ENCODE measurements at places on chromosomes 13 and 19.

GRCh38 chr19:41427647-41428480, 690 bp upstream of the B3GNT8 start:
- DNase-seq, result no peak

GRCh38 chr19:43618921-43619261, 538 bp downstream of the ZNF428 start:
- DNase-seq, result no peak

DNA sequence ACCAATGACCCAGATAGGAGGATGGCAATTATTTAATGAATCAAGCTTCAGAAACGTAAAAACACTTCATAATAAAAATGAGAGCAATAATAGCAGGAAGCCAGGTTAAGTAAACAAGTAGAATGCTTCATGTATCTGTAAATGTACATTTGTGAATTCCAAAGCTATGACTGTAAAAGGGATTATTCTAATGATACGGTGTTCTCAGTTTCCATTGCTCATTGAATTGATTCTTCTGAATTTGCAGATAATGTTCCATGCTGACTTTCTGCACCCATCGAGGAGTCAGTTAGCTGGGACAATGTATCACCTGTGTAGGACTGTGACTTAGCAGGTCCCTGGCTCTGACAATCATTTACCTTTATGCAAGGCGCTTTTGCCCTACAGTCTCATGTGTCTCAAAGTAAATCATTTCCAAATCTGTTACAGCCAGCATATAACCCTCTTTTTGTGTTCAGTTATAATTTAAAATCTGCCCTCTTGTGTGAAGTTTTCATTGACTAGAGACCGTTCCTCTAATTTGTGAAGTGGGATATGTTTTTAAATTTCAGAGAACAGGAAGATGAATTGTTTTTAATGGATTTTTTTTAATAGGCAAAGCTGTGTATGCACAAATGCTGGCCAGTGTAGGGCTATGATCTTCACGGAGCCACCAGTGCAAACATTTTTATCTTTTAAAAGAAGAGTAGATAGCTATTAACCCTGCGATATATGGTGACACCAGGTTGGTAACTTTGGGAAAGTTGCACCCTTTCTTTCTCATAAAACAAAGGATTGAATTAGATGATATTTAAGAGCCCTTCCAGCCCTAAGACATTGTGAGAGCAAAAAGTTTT, 267.1 kb downstream of the KLF5 start:
- no peak for DNase-seq

- DNase-seq, result no peak
Measured at GRCh38 chr13:101512650-101513049, 60.2 kb downstream of the ITGBL1 start.

- no peak for DNase-seq
Measured at GRCh38 chr19:2814426-2814825, 5.2 kb upstream of the ZNF554 start.

GRCh38 chr13:110324026-110324749, 17.1 kb downstream of the COL4A2 start:
- DNase-seq, result no peak

- DNase-seq, result no peak
Measured at GRCh38 chr13:97600458-97601075, 166.6 kb downstream of the RAP2A start.

GRCh38 chr13:44086389-44086788, 206.7 kb downstream of the LACC1 start:
- DNase-seq, result no peak

DNA sequence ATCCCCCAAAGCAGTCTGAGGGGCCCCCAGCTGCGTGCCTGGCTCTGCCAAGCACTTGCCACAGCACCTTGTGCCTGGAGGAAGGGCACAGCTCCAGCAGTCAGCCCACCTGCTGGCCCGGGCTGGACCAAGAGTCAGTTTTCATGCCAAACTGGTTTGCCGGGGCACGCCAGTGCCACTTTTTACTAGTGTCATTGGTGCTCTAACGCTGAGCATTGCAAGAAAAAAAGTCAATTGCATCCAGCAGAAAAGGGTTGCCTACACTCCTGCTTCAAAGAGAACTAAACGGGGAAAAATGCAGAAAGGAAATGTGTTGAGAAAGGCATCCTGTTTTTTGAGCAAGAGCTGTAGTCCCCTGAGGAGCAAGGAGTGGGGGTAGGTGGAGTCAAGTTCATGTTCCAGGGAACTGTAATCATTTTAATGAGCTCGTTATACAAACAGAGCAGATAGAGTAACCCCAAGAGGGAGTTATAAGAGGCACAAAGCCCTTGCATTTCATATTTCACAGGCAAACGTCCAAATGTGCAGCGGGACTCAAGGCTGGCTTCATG, 68.4 kb downstream of the F2RL3 start:
- DNase-seq, result no peak

GRCh38 chr13:65763811-65764210, 1466.3 kb downstream of the PCDH9 start:
- DNase-seq, result no peak

GRCh38 chr13:113666329-113666670, 719 bp upstream of the GRK1 start:
- DNase-seq, result no peak

- no peak for DNase-seq
Measured at GRCh38 chr19:21824679-21825078, 11.3 kb downstream of the ZNF43 start.

- no peak for DNase-seq
Measured at GRCh38 chr13:103282571-103283450, 216.6 kb upstream of the SLC10A2 start.

- DNase-seq, result no peak
Measured at GRCh38 chr19:29771708-29772414, 39.9 kb upstream of the CCNE1 start.

GRCh38 chr13:45231722-45232121, 30.9 kb upstream of the KCTD4 start:
- no peak for DNase-seq

DNA sequence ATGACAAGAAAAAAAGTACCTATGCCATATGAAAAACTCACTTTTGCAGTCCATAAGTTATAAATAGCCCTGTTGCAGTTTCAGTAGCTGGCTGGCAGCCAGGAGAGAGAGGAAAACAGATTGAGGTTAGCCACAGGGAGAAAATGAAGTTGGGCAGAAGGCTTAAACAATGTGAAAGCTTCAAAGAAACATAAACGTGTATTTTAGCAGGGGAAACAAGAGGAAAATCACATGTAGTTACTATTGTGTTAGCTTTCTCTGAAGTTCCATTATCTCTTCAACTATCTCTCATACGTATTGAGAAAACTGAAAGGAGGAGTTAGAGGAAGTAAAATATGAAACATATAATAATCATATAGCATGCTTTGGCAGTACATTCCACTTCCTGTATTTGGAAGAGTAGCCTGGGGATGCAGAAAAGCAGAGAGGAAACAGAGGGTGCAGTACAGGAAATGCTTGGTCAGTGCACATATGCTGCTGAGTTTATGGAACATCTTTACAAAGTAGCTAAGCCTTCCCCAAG, 1551.1 kb downstream of the EFNB2 start:
- no peak for DNase-seq

DNA sequence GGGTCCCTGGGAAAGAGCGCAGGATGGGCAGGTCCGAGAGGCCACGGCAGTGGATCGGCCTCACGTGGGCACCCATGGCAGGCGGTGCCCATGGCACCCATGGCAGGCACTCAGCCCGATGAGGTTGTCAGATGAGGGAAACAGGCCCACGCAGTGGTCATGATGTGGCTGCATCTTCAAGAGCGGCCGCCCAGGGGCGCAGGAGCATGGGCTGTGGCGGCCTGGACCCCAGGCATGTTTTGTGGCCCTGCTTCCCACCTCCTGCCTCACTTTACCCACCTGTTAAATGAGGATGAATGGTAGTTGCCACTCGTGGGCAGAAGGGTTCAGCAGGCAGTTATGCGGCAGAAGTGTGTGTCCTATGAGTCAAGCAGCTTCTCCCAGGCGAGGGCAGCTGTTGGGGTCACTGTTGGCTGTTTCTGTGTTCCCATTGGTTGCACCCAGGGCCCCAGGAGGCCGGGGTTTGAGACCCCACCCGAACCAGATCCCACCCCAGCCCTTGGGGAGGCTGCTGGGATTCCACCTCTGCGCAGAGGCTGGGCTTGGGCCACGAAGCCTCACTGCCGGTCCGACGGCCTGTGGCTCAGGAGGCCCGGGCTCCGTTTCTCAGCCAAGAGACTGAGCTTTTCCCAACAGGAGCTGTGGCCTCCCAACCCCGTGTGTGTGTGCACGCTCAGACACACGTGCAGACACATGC, 30.0 kb downstream of the CSNK1G2 start:
- DNase-seq, result no peak

- no peak for DNase-seq
Measured at GRCh38 chr19:9139609-9140158, 513 bp upstream of the ZNF317 start.

DNA sequence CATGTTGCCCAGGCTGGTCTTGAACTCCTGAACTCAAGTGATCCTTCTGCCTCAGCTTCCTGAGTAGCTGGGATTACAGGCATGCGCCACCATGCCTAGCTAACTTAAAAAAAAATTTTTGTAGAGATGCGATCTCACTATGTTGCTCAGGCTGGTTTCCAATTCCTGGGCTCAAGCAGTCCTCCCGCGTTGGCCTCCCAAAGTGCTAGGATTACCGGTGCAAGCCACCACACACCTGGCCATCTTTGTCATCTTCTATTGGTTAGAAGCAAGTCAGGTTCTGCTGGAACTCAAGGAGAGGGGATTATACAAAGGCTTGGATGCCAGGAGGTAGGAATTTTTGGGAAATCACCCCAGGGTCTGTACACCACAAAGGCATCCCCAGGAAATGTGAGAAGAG, 25.2 kb downstream of the TNFSF14 start:
- DNase-seq, result no peak

- no peak for DNase-seq
Measured at GRCh38 chr13:60501236-60501635, 104.2 kb downstream of the TDRD3 start.

GRCh38 chr19:50065938-50066337, 40.1 kb downstream of the ZNF473 start:
- no peak for DNase-seq

DNA sequence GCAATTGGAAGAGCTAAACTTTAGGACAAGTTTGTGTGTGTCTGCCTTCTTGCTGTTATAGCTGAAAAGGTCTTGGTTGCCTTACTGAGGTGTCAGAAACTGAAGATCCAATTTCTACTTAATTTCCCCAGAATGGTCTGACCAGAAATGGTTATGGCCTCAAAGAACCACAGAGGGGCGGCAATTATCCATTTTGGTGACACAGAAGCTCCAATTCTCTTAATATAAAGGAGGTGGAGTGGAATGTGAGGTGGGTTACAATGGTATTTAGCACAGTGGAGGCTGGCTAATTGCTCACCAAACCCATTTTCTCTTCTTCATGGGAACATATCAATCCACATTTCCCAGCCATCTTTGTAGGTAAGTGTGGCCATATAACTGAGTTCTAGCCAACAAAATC, 1157.2 kb downstream of the OLFM4 start:
- DNase-seq, result no peak

- no peak for DNase-seq
Measured at GRCh38 chr13:44416301-44416700, 42.7 kb downstream of the SERP2 start.

- DNase-seq, result no peak
Measured at GRCh38 chr19:7078008-7078407, 8.5 kb downstream of the ZNF557 start.

DNA sequence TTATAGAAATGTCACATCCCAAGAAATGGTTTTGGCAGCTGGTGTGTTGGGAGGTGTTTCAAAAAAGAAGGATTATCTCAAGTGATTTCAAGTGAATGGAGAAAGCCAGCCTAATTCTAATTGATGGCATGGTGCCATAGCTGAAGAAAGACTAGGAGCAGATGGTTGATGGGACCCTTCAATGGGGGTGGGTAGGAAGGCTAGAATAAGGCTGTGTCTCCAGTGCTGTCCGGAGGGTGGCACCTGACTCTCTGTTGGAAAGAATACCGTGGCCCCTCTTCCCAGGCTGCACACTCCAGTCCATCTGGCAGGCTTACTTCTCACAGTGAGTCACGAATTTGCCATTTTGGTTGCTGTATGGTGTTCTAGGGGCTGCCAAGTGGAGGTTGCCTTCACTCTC, 51.0 kb upstream of the GPR12 start:
- no peak for DNase-seq

DNA sequence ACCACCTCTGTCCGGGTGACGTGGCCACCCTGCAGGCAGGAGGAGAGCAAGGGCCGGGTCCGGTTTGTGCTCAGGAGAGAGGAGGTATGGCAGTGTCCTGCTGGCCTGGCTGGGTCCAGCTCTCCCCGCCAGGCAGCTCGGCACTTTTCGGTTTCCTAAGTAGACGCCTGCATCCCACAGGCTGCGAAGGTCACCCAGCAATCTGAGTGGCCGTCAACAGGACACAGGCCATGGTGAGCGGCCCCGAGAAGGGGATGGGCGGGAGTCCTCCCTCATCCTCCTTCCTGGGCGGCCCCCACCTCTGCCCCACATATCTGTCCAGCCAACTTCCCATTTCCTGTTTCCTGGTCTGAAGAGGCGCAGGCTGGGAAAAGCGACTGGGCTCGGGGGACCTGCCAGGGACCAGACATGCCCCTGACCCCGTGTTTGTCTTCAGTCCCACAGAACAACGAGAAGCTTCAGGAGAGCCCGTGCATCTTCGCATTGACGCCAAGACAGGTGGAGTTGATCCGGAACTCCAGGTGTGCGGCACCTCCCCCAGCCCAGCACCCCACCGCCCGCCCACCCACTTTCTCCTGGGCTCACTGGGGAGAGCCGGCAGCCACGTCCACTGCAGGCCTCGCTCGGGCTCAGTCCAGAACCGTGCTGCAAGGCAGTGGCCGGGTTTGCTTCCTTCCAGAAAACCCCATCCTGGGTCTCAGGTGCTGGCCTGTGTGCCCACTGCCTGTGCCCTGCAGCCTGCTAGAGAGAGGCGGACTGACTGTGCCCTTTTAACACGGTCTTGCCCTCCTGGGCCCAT, 16.3 kb downstream of the PIAS4 start:
- no peak for DNase-seq

DNA sequence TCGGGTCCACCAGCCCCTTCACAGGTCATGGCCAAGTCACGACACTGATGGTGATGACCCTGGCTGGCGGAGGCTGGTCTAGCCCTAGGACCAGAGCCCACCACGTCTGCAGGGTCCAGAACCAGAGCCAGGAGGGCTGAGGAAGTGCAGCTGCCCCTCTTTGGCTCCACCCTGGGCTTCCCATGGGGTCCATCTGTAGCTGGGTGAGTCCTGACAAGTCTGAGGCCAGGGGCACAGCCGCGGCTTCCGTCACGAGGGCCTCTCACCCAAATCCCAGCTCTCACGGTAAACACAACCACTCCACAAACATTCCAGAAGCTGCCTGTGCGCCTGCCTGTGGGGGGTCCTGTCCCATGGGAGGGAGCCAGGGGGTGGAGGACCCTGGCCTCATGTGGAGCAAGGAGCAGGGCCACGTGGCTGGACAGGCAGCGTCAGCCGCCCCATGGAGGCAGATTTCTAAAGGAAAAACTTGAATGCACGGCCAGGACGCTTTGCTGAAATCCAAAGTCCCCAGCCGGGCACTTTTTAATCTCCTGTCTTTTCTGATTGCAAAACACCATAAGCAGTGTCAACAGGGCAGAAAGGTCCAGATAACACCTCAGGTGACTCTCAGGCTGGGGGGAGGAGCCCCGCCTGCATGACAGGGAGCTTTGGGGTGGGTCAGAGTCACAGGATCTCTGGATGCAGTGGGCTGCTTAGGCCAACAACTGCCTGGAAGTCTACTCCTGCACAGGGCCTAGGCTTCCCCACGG, 29.9 kb downstream of the CEBPG start:
- no peak for DNase-seq

- DNase-seq, result no peak
Measured at GRCh38 chr19:18362934-18363542, 22.6 kb downstream of the PGPEP1 start.

All from stimulated activated CD8-positive, alpha-beta memory T cell treated with anti-CD3 and anti-CD28 coated beads, Interleukin-15, amount 100 ng/mL, for 1 hour (primary cell).